ENCODE measurements at places on chromosomes 3 and 15. TPM values are rescaled to one million over a fixed set of nuclear protein-coding genes. Genes with fewer than 3 reads are reported as not detected.

- H3K36me3 ChIP-seq = peaks cover 40% of the 10 kb centered on the region
- no peak overlapping the region for H3K4me3 ChIP-seq
- no peak for DNase-seq
- H3K27me3 ChIP-seq = no peaks in the 10 kb centered on the region
- H3K27ac ChIP-seq = no peak overlapping the region
- peaks cover 37% of the 10 kb centered on the region for H3K4me1 ChIP-seq
Observed at GRCh38 chr15:38479266-38479665, 25.3 kb downstream of the FAM98B start.

GRCh38 chr3:183576487-183577107 lies 21.1 kb upstream of the KLHL6 start:
- DNase-seq = no peak
- H3K27ac ChIP-seq = no peak overlapping the region
- H3K36me3 ChIP-seq = no peaks in the 10 kb centered on the region
- H3K27me3 ChIP-seq = peaks cover 5% of the 10 kb centered on the region
- no peak overlapping the region for H3K4me3 ChIP-seq
- peaks cover 7% of the 10 kb centered on the region for H3K4me1 ChIP-seq

GRCh38 chr3:42123824-42124658 lies 32.9 kb downstream of the TRAK1 start:
- no peak for DNase-seq
- peaks cover 25% of the 10 kb centered on the region for H3K4me1 ChIP-seq
- H3K27ac ChIP-seq = no peak overlapping the region
- H3K27me3 ChIP-seq = no peaks in the 10 kb centered on the region

DNA sequence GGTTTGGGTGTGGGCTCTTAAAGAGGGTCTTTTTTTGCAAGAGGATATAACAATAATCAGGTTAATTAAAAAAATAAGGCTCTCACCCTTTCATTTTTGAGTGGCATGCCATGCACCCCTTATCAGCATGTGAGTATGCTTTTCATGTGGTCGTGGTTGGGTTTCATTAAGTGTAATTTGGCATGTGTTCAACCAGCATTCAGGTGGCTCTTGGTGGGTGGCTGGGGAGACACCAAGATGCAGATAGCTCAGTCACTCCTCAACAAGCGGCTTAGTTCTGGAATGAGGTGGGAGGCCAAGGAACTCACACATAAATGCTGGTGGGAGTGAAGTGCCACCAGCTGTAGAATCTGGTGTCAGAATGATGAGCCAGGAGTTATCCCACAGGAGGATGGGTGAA lies 66.8 kb downstream of the FLNB start:
- H3K27me3 ChIP-seq = no peaks in the 10 kb centered on the region
- peaks cover 26% of the 10 kb centered on the region for H3K4me1 ChIP-seq
- H3K36me3 ChIP-seq = peaks cover 21% of the 10 kb centered on the region
- DNase-seq = no peak
- no peak overlapping the region for H3K27ac ChIP-seq

The CNTN4 gene
- not detected for total RNA-seq

The ACKR2 gene
- 0.66 TPM for total RNA-seq
